Stimulated activated CD4-positive, alpha-beta T cell treated with anti-CD3 and anti-CD28 coated beads, Interleukin-15, amount 100 ng/mL, for 1 hour (primary cell): ENCODE measurements at places on chromosomes 1 and 21.

GRCh38 chr1:182978151-182978853, 25.3 kb upstream of the SHCBP1L start:
- DNase-seq, result no peak

GRCh38 chr1:156502391-156502893, 1.9 kb upstream of the MEF2D start:
- no peak for DNase-seq

GRCh38 chr1:115068826-115069585, 20.3 kb downstream of the TSPAN2 start:
- no peak for DNase-seq

DNA sequence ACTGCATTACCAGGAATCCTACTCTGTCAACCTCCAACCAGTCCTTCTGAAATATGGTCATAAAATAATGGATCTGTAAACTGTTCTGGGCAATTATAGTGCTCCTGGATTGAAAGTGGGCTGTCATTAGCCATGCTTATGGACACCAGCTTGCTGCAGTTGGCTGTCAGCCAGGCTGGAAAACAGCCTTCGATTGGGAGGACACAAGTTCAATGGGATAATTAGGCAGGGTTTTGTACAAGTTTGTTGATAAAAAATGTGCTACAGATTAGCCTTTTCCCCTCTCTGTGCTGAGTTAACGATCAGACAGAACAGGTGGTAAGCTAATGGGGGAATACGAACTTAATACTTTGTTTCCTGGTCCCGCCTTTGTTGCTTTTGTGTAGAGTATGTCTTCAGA, 413.9 kb downstream of the DUSP10 start:
- no peak for DNase-seq

DNA sequence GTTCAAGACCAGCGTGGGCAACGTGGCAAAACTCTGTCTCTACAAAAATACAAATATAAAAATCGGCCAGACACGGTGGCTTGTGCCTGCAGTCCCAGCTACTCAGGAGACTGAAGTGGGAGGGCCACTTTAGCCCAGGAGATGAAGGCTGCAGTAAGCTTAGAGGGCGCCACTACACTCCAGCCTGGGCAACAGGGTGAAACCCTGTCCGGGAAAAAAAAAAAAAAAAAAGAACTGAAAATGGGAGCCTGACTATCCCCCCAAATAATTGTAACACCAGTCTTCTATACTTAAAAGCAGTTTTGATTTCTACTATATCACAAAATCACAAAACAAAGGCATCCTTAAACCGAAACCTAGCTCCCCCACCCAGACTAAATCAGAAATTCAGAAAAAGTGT, 60.3 kb downstream of the CDC42BPA start:
- DNase-seq, result no peak

GRCh38 chr1:239884796-239885195, 206.9 kb upstream of the FMN2 start:
- DNase-seq, result no peak

- DNase-seq, result no peak
Observed at GRCh38 chr1:170568197-170568596, 36.2 kb downstream of the GORAB start.

GRCh38 chr1:45299981-45300668, 26.6 kb upstream of the HPDL start:
- no peak for DNase-seq

GRCh38 chr1:2610036-2610959, 22.5 kb downstream of the MMEL1 start:
- no peak for DNase-seq

GRCh38 chr1:208027861-208028260, 116.9 kb upstream of the CD34 start:
- DNase-seq, result no peak

DNA sequence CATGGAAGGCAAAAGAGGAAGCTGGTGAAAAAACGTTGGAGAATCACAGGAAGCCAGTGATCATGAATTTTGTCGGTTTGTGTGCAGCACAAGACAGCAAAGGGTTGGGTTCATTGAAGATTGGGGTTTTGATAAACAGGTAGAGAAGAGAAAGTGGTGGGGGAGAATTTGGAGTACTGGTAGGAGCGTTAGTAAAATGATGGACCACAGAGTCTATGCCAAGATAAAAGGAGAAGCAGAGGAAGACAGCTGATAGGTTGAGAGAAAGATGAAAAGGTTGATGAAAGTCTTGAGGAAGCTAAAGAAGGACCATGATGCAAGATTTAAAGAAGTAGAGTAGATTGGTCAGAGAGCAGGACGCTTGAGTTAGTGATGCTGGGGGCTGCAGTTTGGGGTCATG, 156.8 kb upstream of the POU3F1 start:
- no peak for DNase-seq

- no peak for DNase-seq
Observed at GRCh38 chr21:35244514-35244913, 195.4 kb upstream of the RUNX1 start.

DNA sequence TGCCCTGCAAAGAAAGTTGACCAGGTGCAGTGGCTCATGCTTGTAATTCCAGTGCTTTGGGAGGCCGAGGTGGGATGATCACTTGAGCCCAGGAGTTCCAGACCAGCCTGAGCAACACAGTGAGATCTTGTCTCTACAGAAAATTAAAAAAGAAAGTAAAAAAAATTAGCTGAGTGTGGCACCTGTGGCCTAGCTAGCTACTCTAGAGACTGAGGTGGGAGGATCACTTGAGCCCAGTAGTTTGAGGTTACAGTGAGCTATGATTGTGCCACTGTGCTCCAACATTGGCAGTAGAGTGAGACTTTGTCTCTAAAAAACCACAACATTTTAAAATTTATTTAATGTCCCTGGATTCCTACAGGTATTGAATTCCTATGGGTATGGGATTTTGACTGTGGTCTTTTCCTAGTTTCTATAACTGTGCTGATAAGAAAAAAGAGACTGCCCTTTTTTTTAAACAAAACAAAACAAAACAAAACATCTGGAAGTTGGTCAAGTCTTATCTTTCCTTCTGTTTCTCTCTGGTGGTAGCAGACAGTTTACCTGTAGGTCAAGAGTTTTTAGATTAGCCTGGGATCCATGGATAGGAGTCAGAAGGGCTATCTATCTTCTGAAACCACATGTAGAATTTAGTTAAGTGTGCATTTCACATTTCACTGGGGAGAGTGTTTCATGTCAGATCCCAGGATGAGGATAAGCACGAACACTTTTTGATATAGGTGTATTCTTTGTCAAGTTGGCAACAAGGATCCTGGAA, 18.8 kb downstream of the UCK2 start:
- DNase-seq, result no peak

- no peak for DNase-seq
Observed at GRCh38 chr1:93434987-93435386, 12.9 kb upstream of the FNBP1L start.

DNA sequence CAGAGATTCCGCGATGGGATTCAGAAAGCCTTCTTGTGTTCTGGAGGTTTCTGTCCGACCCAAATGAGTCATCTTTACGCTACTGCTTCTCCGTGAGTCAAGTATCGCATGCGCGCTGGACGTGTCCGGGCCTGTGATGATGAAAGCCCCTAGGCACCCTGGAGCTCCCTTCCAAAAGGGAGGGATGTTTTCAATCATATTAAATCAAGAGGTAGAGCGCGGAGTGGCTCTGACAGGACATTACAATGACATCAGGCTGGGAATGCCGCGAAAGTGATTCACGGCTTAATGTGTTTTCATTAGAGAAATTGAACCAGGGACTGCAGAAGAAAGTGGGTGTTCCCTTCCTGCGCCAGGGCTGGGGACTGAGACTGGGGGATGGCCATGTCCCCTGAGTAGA, 48.5 kb downstream of the AJAP1 start:
- DNase-seq, result no peak

GRCh38 chr1:244234009-244234643, 183.0 kb downstream of the ZBTB18 start:
- no peak for DNase-seq

- DNase-seq, result no peak
Observed at GRCh38 chr21:45860493-45861155, 120.9 kb upstream of the COL6A1 start.

DNA sequence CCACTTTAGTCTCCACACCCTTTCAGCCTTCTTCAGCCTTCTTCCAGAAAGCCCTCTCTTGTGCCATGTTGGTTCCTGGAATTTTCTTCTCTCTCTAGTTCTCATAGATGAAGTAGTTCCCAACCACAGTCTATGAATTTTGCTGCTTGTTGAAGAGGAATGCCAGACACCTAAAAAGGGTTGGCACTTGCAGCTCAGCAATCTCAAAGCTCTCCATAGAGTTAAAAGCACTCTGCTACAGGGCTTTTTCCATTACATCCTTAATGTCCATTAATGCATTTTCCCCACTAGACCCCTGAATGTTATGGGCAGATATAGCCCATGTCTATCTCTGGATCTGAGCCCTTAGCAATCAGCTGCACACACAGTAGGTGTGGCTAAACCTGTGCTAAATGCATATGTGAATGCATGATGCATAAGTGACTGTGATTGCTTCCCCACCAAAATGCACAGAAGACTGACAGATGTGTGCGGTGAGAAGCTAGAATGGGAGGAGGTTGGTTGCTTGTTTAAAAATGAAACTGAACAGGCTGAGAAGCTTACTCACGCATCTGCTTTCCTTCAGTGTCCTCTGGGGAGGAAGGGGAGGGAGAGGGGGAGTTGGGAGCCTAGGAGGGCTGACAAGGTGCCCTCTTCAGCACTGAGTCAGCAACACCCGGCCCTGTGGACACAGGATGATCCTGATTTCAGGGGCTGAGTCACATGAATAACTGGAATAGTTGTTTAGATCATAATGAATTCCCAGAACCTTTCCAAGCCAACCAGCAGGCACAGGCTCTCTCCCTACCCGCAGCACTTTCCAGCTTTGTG, 146.1 kb upstream of the FGGY start:
- no peak for DNase-seq

- peak; percentile 46 for DNase-seq
Observed at GRCh38 chr21:45224189-45224938, 63.3 kb downstream of the POFUT2 start.

DNA sequence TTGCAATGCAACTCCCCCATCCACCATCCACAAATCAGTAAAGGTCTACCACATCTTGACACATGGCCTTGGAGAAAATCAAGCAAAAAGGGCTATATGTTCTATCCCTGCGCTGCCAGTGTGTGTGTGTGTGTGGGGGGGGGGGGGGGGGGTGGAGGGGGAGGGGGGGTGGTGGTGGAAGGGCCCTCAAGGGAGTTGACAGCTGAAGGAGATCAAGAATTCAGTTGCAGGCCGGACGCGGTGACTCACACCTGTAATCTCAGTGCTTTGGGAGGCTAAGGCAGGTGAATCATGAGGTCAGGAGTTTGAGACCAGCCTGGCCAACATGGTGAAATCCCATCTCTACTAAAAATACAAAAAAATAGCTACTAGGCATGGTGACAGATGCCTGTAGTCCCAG, 37.6 kb upstream of the CLIC4 start:
- no peak for DNase-seq

GRCh38 chr1:2208309-2209239, 14.0 kb upstream of the FAAP20 start:
- DNase-seq, result no peak

- no peak for DNase-seq
Observed at GRCh38 chr1:225318706-225319575, 108.9 kb downstream of the LBR start.
